ENCODE measurements at places on chromosomes 6 and 20.

GRCh38 chr6:19866985-19867627 lies 29.9 kb downstream of the ID4 start:
- DNase-seq, result no peak

DNA sequence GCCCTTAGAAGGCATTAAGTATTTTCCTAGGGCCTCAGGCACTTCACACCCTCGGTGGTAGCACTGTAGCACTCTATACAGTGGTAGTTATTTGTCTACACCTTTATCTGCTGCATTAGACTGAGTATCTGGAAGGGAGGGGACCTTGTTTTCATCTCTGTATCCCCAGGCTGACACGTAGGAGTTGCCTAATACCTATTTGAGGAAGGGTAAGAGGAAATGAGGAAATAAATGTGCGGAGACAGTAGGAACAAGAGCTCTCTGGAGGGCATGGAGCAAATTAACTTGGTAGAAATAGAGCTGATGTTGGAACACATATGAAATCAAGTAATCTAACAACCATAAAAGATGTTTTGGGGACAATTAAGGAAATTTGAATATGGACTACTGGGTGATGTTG lies 3.9 kb downstream of the CNPY3 start:
- no peak for DNase-seq

DNA sequence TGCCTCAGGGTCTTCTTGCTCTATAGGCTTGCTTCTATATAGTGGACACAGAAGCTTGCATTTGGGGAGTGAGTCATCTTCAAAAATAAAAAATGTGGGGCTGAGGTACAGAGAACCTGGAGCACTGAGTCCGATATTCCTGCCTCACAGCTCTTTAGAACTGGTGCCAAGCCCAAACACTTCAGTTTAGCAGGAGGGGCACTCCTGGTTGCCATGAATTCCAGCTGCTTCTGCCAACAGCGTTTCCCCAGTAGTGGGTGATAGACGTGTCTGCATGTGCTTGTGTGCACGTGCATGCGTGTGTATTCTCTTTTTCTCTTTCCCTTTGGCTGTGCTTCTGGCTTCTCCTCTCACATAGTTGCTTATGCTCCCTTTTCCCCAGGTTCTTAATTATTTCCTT lies 11.9 kb downstream of the DNPH1 start:
- no peak for DNase-seq

GRCh38 chr20:21839982-21840381 lies 134.5 kb downstream of the PAX1 start:
- DNase-seq, result no peak

DNA sequence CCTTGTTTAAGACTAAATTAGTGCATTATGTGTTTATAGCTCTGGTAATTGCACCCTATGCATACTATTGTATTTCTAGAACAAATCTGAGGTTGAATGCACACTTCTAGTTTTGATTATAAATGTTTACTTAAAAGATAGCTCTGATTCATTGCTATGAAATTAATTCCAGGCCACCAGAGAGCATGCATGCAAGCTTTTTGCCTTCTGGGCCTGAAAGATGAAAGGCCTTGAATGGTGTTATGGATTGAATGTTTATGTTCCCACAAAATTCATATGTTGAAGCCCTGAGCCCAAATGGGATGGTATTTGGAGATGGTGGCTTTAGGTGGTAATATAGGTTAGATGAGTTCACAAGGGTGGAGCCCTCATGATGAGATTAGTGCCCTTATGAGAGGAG lies 695.0 kb upstream of the MAP3K7 start:
- DNase-seq, result no peak

DNA sequence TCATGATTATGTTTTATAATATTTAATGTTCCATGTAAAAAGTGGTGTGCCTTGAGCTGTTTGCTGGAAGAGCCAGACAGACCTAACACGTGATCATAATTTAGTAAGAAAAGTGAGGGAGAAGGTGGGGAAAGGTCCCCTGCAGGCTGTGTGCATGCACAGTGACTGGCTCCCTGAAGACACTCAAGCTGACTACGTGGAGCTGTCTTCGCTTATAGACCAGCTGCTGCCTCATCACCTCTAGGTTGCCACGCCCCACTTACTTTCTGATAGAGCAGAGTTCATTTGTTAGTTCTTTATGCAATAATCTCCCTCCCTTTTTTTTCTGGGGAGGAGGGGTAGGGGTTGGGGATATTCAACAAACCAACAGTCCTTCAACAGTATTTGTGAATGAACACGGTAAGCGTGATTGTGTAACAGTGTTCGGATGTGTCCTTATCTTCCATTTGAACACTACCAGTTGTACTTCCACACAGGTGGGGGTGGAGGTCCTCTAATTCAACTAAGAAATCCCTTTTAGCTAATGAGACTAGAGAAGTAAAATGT lies 157.3 kb downstream of the BACH2 start:
- no peak for DNase-seq

DNA sequence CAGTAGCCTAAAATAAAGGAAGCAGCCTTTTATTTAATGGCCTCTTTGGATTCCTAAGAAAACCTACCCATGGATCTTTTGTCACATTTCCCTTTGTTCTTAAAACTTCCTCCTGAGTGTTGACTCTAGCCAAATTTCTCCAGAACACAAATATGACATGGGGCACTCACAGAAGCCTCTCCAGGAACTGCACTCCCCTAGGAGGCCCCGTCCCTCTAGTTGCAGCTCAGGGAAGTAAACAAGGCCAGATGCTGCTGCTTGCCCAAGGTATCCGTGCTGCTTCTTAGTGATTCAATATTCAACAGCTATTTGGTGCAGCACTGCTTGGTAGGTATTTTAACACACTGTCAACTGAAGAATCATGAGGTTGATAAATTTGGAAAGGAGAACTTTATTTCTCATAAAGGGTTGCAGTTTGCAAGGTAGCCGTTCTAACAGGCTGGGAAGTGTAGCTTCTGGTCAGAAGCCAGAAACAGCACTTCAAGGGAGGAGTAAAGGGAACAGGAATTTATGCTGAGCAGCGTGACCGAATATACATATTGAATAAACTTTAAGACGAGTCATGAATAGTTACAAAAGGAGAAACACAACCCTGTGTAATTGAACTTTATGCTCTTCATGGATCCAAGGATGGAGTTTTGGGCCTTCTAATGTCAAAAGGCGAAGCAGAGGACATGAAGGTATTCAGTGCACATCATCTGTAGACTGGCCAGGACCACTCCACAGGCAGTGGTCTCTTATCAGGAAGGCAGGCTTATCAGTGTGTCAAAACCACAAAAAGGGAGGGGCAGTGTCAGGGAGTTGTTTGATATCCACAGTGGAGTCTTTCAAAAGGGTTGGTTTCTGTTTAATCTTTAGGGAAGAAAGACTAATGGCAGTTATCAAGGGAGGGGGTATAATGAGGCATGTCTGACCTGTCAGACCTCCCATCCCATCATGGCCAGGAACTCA lies 63.3 kb downstream of the CD24 start:
- DNase-seq, result no peak

DNA sequence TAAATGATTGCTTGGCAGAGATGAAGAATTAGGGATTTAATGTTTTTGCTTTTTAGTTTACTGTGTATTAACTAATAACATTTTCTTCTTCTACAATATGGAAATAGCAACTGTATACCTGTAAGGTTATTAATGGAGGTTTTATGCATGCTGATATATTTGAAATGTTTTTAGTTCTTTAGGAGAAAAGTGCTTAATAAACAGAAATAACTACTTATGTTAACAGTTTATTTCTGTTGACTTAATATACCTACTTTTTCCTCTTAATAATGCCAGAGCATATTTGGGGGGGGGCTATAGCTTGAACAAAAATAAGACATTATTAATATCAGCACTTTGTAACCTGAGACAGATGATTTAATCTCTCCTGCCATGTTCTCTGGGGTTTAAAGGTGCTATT lies 33.6 kb downstream of the PLCB4 start:
- DNase-seq, result no peak
